Activated CD8-positive, alpha-beta memory T cell treated with anti-CD3 and anti-CD28 coated beads, Interleukin-2, amount 10 ng/mL, durations not matched to agents 7 days and 5 days (primary cell): ENCODE measurements at places on chromosomes 3 and 15. TPM values are rescaled to one million over a fixed set of nuclear protein-coding genes. Genes with fewer than 3 reads are reported as not detected.
A peak's percentile ranks its signal among the peaks of the same experiment; 100 is the strongest.

GRCh38 chr3:33773637-33774036 lies 24.8 kb upstream of the PDCD6IP start:
- DNase-seq, result no peak
- H3K4me3 ChIP-seq, result no peak overlapping the region
- H3K36me3 ChIP-seq, result no peaks in the 10 kb centered on the region
- H3K27me3 ChIP-seq, result no peaks in the 10 kb centered on the region
- no peaks in the 10 kb centered on the region for H3K4me1 ChIP-seq

DNA sequence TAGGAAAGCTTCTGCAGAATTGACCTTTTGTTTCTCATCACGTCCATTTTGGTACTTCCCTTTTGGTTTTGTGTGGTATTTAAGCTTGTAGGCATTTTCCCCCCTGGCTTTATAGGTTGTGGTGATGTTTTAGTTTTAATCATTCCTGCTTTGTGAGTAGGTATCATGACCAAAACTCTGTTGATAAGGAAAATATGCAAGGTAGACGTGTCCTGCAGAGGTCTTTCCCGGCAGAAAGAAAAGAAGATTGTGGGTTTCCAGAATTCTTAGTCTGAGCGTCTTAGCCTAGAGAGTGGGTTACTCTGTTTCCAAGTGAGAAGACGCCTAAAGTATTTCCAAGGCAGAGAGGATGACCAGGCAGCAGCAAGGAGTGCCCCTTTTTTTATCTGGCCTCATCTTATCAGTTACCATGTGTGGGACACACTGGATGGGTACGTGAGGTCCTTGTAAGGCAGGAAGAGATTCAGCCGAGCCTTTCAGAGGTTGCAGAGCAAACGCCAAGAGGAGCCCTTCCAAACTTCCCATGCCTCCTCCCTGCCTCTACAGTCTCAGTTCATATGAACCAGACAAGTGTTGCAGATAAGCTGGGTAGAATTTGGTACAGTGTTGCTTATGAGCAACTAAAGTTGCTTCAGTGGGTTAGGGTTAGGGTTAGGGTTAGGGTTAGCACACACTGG lies 58.8 kb downstream of the ARNT2 start:
- no peak for DNase-seq
- peaks cover 8% of the 10 kb centered on the region for H3K27me3 ChIP-seq
- no peaks in the 10 kb centered on the region for H3K4me1 ChIP-seq

PLSCR2 gene
- total RNA-seq, result not detected

CFAP20DC gene
- total RNA-seq, result 1.0 TPM

DBR1 gene
- total RNA-seq, result 22.0 TPM

DNA sequence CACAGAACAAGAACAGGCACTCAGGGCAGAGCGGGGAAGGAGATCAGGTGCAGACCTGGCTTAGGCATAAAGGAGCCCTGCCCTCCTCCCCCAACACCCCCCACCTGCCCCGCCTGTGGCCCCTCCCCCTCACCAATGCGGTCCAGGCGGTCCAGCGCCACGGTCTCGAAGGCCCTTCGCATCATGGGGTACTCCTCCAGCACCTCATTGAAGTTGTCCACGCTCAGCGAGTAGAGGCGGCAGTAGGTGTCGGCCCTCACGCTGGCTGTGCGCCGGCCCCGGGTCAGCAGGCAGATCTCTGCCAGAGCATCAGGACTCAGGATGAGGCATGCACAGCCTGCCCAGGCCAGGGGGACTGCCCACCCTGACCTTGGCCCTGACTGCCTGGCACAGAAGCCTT lies 44.8 kb downstream of the HCN4 start:
- peaks cover 9% of the 10 kb centered on the region for H3K27me3 ChIP-seq
- H3K4me1 ChIP-seq, result peaks cover 4% of the 10 kb centered on the region
- no peak overlapping the region for H3K27ac ChIP-seq

DNA sequence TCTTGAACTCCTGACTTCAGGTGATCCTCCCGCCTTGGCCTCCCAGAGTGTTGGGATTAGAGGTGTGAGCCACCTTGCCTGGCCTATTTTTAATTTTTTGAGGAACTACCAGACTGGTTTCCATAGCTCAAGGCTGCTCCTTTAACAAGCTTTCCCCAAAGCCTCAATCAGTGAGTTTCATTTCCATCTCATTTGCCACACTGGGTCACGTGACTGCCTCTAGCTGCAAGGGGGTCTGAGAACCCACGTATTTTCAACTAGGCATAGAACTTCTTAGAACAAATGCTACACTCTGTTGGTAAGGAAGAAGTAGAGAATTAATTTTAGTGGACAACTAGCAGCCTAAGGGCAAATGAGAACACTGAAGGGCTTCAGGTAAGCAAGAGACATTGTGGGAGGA lies 3.1 kb upstream of the CD276 start:
- H3K4me1 ChIP-seq, result peaks cover 21% of the 10 kb centered on the region
- DNase-seq, result no peak
- H3K4me3 ChIP-seq, result no peak overlapping the region
- H3K36me3 ChIP-seq, result no peaks in the 10 kb centered on the region

DNA sequence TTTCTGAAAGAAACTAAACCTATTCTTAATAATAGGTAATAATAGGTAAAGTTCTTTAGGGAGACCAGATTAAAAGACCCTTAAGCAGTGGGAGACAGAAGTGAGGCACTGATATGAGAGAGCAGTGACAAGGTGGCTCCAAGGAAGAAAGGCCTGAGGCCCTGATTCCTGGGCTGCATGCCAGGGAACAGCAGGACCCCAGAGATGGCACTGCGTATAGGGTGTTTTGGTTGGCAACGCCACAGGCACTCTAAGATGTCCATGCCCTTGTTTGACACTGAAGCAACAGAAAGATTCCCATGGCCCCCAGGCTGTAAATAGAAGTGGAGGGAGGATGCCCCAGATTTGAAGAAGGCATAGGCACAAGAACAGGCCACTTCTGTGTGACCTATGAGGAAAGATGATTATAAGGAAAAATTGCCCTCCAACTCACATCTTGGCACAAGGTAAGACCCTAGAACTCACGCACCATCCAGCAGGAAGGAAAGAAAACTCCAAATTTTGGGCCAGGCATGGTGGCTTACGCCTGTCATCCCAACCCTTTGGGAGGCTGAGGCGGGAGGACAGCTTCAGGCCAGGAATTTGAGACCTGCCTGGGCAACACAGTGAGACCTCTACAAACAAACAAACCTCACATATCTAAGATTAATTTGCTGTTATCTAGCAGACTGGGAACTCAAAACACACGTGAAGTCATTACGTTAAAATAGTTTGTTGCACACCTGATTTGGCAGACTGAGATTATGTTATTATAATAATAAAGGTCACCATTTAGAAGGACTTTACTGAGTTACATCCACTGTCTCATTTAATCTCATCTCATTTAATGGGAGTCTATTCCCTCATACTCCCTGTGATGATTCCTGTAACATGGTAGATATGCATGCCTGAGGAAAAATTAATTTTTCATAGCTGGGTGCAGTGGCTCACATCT lies 10.5 kb upstream of the BLM start:
- peaks cover 19% of the 10 kb centered on the region for H3K36me3 ChIP-seq
- H3K4me3 ChIP-seq, result no peak overlapping the region
- H3K4me1 ChIP-seq, result peaks cover 2% of the 10 kb centered on the region
- H3K27me3 ChIP-seq, result no peaks in the 10 kb centered on the region
- no peak for DNase-seq

TMPRSS7 gene
- not detected for total RNA-seq

MUC13 gene
- not detected for total RNA-seq

DNA sequence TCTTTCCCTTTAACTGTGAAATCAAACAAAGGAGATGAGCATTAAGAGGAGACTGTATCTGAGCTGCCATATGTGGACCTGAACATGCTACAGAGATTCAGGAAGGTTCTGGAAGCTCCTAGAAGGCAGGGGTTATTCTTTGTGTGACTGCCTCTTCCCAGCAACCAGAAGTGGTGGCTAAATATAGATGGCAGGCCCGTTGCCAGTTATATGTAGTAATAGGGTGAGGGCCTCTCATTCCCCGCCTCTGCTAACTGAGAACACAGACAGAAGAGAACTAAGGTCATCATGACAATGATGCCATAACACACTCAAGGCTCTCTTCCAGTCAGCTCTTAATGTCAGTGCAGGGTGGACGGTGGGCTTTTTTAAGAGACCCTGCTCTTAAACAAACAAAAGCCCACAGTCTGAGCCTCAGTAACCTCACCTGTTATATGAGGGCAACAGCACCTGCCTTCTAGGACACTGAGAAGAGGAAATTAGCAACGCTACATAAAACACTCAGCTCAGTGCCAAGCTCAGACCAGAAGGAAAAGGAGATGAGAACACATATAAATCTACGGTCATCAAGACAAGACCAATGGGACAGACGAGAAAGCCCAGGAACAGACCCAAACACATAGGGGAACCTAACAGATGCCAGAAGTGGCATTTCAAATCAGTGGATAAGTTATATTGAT lies 22.3 kb downstream of the CFAP92 start:
- H3K4me3 ChIP-seq, result no peak overlapping the region
- no peak for DNase-seq
- H3K27me3 ChIP-seq, result peaks cover 13% of the 10 kb centered on the region
- H3K36me3 ChIP-seq, result no peaks in the 10 kb centered on the region
- H3K4me1 ChIP-seq, result peaks cover 13% of the 10 kb centered on the region

DNA sequence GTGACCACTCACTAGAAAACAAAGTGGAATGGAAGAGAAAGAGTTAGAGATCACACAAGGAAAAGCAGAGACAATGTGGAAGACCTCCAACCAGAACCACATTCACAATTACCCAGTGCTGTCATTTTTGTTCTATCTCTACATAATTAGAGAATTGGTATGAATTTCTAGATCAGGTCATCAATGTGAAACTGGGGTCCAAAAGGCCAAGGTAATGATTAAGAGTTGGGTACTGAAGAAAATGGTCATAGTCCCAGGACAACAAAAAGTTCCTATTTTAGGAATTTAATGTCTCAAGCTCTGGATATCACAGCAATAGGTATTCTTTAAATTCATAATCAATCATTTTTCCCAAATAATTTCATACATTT lies 84.7 kb upstream of the PPIB start:
- H3K4me1 ChIP-seq, result peaks cover 59% of the 10 kb centered on the region
- no peaks in the 10 kb centered on the region for H3K27me3 ChIP-seq
- H3K4me3 ChIP-seq, result peak overlapping the region; percentile 1
- peak overlapping the region; percentile 59 for H3K27ac ChIP-seq
- no peak for DNase-seq

DNA sequence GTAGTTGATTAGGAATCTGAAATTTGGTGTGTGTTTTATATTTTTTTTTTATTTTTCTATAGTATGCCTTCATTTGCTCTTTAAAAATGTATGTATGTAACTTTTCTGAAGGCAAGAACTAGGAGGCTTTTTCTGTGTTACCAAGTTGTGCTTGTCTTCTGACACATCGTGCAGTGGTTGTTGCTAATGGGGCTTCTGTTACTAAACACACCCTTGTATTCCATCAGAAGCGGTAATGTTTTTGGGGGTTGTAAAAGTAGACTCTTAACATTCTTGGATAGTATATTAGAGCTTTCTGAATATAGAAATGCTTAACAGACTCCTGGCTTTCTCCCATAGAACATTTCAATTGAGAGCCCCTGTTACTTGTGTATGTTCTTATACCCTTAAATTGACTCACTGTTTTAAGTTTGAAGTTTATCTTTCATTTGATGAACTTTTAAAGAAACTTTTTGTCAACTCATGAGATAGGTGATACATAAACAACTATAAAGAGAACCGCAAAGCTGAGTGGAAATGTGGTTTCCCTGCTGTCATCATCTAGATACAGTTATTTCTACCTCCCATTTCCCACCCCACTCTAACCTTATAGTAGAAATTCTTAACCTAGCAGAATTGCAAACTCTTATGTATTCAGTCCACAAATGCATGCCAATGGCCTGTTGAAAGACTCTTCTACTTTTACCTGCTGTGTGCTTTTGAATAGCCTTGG lies 2.5 kb downstream of the TIPARP start:
- H3K27me3 ChIP-seq, result no peaks in the 10 kb centered on the region
- H3K4me3 ChIP-seq, result peak overlapping the region; percentile 96
- H3K27ac ChIP-seq, result peak overlapping the region; percentile 89
- peaks cover 57% of the 10 kb centered on the region for H3K36me3 ChIP-seq
- DNase-seq, result peak; percentile 75
- peaks cover 60% of the 10 kb centered on the region for H3K4me1 ChIP-seq

- H3K27me3 ChIP-seq, result no peaks in the 10 kb centered on the region
- H3K4me1 ChIP-seq, result peaks cover 37% of the 10 kb centered on the region
- no peak for DNase-seq
Measured at GRCh38 chr15:78914027-78914764, 30.6 kb downstream of the CTSH start.

DNA sequence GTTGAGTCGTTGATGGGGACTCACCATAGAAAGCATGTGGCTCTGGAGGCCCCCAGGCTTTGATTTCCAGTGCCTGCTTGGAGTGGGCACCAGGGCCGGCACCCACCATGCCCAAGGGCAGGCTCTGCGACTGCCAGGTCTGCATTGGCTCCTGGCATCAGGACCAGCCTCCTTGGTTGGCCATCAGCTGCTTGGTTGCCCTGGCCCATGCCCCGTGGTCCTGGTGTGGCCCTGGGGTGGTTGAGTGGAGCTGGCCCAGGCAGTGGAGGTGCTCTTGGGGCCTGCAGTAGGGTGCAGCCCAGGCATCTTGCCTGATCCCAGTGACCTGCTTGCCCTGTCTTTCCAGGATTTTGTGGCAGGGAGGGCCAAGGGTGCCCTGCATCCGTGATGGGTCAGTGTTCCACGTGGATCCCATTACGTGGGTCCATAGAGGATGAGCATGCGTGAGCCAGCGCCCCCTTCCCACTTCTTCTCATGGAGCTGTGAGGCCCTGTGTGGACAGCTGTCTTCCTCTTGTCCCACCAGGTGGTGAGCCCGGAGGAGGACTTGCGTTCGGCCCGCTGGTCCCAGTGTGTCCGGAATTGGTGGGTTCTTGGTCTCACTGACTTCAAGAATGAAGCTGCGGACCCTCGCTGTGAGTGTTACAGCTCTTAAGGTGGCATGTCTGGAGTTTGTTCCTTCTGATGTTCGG lies 187.0 kb downstream of the UBE3A start:
- no peak overlapping the region for H3K4me3 ChIP-seq
- no peaks in the 10 kb centered on the region for H3K36me3 ChIP-seq
- H3K4me1 ChIP-seq, result no peaks in the 10 kb centered on the region
- no peaks in the 10 kb centered on the region for H3K27me3 ChIP-seq
- H3K27ac ChIP-seq, result no peak overlapping the region
- DNase-seq, result peak; percentile 27

GP5 gene
- total RNA-seq, result 0.28 TPM

RFTN1 gene
- 96.7 TPM for total RNA-seq

DNA sequence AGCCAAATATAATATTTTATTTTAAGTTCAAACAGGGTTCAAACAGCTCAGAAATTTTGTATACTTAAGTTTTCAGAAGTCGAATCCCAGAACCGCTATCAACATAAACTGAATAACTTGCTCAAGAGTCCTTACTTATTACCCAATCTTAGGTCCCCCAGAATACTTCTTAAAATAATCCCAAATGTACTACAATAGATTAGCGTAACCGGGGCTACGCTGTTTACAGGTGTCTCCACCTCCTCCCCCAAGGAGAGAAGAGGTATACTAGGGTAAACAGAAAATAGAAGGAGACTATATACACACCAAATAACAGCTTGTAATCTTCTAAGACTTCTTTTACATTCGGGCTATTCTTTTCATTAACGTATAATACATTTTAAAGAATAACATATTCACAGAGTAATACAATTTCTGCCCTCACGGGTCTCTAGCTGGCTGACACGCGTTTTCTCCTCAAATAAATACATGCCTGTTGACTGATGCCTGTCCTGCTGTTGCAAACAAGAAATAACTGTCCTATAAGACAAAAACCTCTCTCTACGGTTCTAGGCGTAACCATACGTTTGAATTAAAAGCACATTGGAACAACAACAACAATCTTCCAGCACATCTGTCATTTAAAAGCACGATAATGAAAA lies 1.3 kb downstream of the DENND4A start:
- no peaks in the 10 kb centered on the region for H3K27me3 ChIP-seq
- DNase-seq, result no peak
- peaks cover 59% of the 10 kb centered on the region for H3K4me1 ChIP-seq
- peak overlapping the region; percentile 93 for H3K4me3 ChIP-seq
- H3K36me3 ChIP-seq, result peaks cover 11% of the 10 kb centered on the region
